Stimulated activated CD4-positive, alpha-beta T cell treated with anti-CD3 and anti-CD28 coated beads, Interleukin-4, amount 100 ng/mL, for 24 hours (primary cell): ENCODE measurements at places on chromosomes 16 and 17.

- no peak for DNase-seq
These were observed at the start of gene HSPB9 for GRCh38 chr17:42122371-42123303. HSPB9 (plus strand) TSS chr17:42122804; CDS start chr17:42122851, 47 bp downstream.

DNA sequence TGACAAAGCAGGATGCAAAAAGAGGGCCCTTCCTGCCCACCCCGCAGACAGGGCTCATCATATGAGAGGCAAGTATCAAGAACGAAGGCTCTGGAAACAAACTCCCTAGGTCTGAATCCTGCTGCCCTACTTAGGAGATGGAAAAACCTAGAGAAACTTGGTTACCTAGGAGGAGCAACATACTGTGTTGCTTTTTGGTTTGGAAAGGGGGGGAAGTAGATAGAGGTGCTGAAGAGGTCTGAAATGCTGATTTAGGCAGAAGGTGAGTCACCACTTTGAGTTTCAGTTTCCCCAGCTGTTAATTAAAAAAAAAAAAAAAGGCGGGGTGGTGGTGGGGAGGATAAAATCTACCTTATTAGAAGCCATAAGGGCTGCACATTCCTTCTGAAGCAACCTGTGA is 1.5 kb downstream of the N4BP1 start:
- peak; percentile 32 for DNase-seq

- no peak for DNase-seq
These were observed 9.5 kb downstream of the CYB5D2 start for GRCh38 chr17:4152471-4152870.

GRCh38 chr17:82416771-82417170 is 1.4 kb upstream of the HEXD start:
- DNase-seq: no peak

DNA sequence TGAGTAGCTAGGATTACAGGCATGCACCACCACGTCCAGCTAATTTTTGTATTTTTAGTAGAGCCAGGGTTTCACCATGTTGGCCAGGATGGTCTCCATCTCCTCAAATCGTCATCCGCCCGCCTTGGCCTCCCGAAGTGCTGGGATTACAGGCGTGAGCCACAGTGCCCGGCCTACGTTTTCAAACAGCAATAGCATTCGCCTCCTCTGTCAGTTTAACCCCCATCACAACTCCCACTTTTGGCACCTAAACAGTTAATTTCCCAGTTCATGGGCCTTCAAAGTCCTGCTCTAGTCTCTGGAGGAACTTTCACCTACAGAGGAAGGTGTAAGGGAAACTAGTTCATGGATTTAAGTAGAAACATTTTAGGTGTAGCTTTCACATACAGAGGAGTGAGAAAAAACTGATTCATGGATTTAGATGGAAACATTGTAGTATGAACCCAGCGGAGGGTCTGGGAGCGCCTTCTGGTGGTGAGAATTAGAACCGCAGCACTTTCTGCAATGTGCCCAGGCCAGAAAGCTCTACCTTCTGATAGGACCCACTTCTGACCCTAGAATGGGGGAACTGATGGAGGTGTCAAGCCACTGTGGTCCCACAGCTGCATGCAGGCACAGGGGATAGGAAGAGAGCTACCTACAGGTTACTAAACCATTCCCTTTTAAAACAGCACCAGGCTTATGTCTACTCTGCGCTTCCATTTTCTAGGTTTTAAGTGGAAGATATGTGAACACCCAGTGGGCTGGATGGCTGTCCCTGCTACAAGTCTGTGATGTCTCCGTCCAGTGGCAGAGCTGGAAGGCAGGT is 12.0 kb upstream of the MEOX1 start:
- DNase-seq: peak; percentile 82

DNA sequence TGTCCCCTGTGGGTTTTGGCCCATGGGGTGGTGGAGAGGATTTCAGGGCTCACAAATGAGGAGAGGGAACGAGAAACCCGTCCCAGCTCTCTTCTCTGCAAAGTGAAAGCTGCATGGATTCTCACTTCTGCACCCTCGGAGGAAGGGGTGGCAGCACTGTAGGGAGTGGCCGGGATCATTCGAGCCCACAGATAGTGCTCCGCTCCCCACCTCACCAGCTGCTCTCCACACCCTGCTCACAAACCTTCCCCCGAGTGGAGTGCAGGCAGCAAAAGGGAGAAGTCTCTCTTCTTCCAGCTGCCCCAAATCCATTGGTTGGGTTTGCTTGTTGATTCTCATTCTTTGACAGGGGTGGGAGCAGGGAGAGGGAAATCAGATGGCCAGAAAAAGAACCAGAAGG is 20.1 kb downstream of the STAT5A start:
- no peak for DNase-seq

DNA sequence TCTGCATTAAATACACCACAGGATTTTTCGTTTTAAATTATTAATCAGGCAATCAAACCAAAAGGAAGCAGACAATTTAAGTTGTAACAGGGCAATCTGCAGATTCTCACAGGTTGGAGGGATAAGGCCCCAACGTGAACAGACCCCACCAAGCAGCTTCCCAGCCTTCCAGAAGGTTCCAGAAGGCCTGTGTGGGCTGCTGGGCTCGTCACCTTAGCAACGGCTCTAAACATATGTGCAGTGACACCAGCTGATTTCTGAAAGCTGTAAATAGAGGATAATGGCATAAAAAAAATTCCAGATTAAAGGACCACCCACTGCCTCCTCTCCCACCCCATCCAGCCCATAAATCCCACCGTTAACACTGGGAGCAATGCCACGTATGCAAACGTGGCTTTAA is 123.8 kb downstream of the ZNF778 start:
- DNase-seq: no peak

DNA sequence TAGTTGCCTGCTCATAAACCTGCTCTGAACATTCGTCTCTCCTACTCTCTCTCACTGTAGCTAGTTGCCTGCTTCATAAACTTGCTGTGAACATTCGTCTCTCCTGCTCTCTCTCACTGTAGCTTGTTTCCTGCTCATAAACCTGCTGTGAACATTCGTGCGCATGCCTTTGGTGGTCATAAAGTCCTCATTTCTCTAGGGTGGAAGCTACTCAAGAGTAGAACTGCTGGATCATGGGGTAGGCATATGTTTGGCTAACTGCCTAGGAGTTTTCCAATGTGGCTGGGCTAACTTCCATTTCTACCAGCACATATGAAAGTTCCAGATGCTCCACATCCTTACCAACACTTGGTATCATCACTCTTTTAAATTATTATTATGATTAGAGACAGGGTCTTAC is 174.6 kb upstream of the RPH3AL start:
- no peak for DNase-seq

DNA sequence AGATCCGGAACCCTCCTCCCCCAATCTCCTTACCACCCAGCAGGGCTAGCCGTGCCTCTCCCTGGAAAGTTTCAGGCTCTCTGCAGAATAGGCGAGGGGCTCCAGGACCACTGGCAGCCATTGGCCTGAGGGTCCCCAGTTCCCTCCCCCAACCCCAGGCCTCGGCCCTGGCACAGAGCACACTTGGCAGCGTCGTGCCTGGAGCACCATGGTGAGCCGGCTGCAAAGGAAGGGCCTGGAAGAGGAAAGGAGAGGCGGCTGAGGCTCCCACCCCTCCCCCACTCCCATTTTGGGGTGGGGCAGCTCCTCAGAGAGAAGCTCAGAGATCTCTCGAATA is 369 bp upstream of the BTBD17 start:
- no peak for DNase-seq

GRCh38 chr17:66056148-66056547 is 135.8 kb downstream of the CEP112 start:
- no peak for DNase-seq

- no peak for DNase-seq
These were observed 100.1 kb downstream of the IRF8 start for GRCh38 chr16:85998868-85999729.

GRCh38 chr16:8254405-8254804 is 335.9 kb downstream of the TMEM114 start:
- no peak for DNase-seq

DNA sequence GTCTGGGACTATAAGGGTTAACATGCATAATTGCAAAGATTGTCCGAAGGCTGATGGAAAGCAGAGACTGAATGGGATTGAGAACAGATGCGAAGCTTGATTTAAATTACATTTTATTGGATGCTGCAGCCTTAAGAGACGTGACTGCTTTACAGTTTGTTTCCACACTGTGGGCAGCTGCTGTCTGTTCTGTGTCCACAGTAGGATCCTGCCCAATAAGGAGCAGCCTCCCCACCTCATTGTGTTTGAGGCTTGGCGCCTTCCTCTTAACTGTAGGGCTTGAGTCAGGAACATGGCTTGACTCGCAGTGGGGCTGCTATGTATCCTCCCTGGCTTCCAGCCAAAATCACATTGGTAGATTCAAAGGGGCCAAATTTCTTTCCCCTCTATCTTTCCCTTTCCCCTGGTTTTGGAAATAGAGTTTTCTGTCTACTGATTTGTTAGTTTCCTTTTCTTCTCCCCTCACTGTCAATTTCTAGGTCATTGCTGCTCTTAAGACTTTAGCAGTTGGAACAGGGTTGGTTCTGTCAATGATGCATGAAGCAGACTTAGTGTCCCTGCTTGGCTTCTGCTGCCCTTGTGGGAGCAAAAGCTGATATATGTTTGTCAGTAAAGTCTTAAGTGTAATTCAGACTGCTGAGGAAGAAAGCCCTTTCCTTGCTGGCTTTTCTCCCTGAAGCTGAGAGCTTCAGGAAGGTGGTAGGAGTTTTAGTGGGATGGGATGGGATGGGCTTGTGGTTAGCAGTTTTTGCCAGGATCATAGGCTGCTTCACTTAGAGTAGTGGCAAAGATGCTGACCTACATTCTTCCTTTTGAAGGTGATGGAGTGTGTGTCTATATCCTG is 5.0 kb upstream of the RARA start:
- DNase-seq: no peak

DNA sequence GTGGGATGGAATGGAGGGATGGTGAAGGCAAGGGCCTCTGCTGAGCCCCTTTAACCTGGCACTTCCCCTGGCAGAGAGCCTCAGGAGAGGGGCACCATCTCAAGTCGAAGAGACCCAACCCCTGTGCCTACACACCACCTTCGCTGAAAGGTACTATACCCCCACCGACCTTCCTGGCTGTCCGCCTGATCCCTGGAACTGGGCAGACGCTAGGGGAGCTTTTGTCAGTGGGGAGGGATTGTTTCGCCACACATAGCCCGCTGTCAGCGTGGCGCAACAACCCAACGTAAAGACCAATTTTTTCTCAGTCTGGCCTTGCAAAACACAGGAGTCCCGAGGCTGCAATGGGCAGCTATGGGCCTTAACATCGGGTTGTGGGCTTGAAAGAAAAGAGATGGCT is 3.1 kb downstream of the PPP1R1B start:
- no peak for DNase-seq

- DNase-seq: no peak
These were observed 14.7 kb upstream of the MPRIP start for GRCh38 chr17:17027442-17028058.

DNA sequence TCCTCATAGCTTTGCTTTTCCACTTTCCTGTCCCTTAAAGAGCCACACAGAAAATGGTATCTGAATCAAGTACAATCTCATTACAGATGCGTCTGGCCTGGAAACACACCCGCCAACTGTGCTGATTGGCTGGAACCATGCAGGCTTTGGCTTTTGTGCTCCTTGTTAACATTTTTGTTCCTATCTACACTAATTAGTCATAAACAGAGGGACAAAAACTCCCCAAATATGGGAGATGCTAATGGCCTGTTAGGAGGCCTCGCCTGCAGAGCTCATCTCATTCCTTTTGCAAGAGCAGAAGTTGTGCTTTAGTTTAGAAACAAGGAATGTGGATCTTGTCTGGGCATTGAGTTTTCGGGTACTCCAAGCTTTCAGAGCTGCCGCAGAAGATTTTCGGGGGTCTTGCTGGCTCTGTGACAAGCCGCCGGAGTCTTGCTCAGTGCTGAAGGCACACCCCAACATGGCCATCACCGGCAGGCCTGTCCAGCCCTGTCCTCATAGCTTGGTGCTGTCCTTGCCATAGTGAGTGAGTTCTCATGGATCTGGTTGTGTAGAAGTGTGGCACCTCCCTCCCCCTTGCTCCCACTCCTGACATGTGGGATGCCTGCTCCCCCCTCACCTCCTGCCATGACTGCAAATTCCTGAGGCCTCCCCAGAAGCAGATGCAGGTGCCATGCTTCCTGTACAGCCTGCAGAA is 69.8 kb downstream of the METRNL start:
- no peak for DNase-seq

- no peak for DNase-seq
These were observed 78.0 kb downstream of the MPRIP start for GRCh38 chr17:17120294-17120693.

- no peak for DNase-seq
These were observed 26.3 kb upstream of the PLLP start for GRCh38 chr16:57310801-57311200.

DNA sequence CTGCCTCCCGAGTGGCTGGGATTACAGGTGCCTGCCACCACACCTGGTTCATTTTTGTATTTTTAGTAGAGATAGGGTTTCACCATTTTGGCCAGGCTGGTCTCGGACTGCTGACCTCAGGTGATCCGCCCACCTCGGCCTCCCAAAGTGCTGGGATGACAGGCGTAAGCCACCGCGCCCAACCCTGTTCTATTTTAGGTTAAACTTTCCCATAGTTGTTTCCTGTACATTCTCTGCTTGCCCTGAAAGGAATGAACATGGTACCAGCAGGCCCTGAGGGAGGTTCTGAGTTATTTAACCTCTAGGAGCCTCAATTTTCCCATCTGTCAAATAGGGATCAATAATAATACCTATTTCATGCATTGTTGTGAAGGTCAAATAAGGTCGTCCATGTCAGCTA is 11.0 kb upstream of the CDH5 start:
- no peak for DNase-seq

DNA sequence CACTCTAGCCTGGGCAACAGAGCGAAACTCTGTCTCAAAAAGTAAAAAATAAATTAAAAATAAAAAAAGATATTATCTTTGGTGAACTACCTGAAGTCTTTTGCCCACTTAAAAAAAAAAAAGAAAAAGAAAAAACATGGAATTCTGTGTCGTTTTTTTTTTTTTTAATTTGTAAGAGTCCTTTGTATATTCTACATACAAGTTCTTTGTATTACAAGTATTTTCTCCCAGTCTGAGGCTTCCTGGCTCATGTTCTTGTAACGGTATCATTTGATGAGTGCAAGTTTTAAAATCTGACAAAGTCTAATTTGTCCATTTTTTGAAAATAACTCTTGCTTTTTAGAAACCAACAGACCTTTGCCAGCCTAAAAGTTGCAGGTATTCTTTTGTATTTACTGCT is 12.2 kb upstream of the CBX2 start:
- DNase-seq: no peak

DNA sequence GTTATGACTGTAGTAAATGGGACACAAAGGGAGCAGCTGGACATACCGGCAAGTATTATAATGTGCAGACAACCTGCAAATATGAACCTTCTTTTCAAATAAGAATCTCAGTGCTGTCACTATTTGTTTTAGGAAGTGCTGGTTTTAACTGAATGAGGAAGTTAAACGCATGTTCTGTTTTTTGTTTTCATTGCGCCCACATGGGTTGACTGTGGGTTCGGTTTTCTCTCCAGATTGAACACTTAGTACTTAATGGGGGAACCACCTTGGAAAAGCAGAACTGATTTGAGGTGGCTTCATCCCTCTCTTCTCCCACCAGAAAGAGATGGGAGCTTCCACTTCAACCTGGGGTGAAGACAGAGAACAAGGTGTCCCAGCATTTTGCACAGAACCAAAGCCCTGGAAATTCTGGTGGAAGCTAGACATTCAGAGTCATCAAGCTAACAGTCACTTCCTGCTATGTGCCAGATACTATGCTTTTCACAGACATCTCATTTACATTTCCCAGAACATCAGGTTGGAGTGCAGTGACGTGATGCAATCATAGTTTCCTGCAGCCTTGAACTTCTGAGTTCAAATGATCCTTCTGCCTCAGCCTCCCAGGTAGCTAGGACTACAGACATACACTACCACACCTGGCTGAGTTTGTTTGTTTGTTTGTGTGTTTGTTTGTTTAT is 149.8 kb downstream of the CDH13 start:
- no peak for DNase-seq

- no peak for DNase-seq
These were observed 32.9 kb upstream of the CLEC18A start for GRCh38 chr16:69918241-69918640.
